Epithelial cell of esophagus (primary cell): ENCODE measurements at places on chromosomes 5 and 9.

DNA sequence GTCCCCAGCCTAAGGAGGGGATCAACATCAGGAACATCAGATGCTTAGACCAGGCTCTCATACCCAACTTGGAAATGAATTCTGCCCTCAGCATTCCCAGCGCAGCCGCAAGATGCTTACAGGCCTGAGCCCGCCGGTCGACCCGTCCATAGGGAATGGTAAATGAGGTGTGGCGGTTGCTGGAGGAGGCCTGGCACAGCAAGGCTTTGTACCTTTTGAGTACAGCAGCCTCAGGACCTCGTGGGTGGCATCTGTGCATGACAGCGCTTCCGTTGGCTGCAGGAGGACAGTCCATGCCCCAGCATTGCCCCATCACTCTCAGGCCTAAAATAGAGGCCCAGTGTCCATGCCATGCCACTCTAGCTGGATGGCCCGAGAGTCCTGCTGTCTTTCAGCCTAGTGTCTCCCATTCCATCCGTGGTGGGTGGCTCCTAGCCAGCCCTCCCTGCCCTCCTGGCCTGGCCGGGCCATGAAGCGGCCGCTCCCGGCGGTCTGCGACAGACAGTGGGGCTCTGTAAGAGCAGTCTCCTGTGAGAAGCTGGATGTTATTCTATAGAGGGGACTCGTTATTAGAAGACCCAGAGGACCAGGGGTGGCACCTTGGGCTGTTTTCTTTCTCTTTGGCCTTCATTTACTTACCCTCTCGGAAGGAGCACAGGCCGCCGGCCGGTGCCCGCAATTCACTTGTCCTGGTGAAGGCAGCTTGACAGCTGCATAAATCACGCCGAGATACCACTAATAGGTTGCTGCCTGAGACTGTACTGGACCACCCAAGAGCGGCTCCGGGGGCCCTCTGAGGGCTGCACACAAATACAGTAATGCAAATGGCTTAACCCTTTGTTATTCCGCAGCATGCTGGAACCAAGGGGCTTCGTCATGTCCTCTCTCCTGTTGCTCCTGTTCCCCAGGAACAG is 223.5 kb upstream of the TUT7 start:
- no peak for DNase-seq

- DNase-seq, result no peak
Measured at GRCh38 chr9:20848490-20848889, 164.4 kb downstream of the FOCAD start.

DNA sequence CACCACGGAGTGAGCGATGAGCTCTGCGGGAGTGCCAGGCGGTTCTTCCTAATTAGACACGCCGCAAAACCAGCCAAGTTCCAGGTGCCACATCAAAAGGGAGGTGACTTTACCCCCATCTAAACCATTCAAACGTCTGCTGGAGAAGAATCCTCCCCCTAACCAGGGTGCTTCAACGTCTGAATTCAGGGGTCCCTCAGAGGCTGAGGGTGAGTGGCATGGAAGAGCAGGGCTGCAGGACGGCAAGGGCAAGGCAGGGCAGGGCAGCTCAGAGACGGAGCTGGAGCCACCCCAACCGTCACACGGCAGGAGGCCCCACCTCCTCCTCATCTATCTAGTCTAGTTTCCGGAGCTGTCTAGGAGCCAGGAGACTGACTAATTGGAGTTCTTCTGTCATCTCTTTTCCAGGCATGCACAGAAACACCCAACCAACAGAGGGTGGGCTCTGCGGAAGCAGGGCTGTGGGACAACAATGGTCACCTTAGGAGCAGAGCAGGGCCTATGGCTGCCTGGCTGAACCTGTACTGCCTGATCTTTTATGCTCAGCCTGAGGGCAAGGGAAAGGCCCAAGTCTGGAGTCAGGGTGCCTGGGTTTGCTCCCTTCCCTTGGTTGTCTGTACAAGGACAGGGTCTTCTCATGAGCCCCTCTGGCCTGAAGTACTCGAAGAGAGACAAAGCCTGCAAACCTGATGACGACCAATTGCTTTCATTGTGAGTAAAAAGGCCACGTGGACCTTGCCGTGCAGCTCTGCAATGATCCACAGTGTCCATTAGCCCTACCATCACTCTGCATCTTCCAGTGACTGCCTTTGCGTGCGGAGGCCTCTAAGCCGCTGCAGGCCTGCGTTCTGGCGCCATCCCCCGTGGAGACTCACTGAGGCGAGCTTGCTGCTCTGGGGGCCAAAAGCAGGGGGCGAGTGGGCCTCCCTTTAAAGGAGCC is 81.0 kb upstream of the SLC25A51 start:
- DNase-seq, result peak; percentile 70

DNA sequence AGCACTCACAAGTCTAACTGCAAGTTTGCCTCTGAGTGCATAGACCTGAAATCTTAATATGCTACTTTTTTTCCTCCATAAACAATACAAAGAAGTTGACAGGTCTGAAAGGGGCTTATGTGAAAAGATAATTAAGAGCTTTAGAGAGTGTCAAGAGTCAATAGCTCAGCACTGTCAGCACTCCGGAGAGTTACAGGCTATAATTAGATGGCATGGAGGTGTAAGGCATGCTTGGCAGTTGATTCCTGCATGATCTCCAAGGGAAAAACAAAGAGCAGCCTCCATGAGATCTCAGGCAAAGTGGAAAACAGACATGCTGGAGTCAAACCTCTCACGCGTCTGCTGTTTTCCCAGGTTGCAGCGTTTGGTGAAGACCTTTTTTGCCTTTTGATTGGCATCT is 468.7 kb downstream of the TLE4 start:
- no peak for DNase-seq

GRCh38 chr5:100828071-100828897 is 74.8 kb downstream of the ST8SIA4 start:
- no peak for DNase-seq

GRCh38 chr5:64773533-64773932 is 4.8 kb downstream of the CWC27 start:
- DNase-seq, result no peak

DNA sequence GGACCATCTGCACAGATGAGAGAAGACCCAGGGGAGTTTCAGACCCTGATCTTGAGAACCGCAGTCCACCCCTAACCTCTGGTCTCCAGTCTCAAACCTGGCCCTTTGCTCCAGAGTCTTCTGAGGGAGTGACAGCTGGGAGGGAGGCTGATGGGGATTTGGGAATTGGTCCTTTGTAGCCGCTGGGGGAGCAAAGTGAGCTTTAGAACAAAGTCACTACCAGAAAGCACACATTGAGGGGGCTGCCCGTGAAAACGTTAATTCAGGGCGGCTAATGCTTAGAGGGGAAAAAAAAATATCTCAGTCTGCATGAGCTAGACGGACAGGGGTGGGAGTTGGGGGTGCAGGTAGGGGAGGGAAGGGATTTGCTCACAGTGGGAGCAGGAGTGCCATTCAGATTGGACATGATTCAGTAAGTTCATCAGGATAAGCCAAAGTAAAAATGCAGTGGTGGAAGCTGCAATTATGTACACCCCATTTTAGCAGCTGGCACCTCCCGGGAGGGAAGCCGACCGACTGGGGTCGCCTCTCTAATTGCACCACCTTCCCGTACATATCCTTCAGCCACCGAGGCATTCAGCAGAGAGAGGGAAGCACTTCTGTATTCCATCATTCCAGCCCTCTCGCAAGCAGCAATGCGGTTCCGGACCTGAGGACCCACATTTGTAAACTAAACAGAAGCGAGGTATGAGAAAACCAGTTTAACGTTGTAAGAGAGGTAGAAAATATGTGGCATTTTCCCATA is 123.4 kb upstream of the RETREG1 start:
- no peak for DNase-seq

DNA sequence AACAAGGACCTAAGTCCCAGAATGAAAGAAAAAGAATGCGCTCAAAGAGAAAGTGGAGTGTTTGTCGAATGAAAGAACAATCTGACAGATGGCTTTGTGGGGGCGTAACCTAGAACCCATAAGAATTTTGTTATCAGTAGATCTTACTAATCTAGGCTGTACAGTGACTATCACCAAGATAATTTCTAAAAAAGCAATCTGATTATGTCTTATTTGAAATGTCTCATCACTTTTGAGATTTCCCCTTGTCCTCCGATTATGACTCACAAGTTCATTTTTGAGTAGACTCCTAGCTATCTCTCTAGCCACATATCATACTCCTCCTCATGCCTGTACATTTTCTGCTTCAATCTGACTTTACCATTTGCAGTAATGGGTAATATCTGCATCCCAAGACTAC is 135.6 kb upstream of the SMARCA2 start:
- DNase-seq, result no peak

DNA sequence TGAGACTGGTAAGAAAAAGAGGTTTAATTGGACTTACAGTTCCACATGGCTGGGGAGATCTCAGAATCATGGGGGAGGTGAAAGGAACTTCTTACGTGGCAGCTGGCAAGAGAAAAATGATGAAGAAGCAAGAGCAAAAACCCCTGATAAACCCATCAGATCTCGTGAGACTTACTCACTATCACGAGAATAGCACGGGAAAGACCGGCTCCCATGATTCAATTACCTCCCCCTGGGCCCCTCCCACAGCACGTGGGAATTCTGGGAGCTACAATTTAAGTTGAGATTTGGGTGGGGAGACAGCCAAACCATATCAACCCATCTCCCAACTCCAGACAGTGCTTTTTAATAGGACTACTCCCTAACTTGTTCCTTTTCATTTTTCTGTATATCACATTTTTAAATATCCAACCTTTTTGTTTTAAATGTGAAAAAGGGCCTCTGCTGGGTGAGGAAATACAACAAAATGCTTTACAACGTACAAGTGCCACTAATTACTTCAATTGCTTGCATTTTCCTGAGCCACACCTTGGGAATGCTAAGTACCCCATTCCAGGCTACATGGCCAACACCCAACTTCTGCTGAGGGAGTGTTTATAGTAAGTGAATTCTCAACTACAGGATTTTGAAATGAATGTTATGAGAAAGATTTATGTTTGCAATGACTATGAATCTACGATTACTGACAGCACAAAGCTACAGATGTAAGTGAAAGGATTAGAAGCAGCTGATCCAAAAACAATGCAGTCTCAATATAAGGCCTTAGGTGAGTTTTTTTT is 294.1 kb upstream of the CD180 start:
- no peak for DNase-seq

DNA sequence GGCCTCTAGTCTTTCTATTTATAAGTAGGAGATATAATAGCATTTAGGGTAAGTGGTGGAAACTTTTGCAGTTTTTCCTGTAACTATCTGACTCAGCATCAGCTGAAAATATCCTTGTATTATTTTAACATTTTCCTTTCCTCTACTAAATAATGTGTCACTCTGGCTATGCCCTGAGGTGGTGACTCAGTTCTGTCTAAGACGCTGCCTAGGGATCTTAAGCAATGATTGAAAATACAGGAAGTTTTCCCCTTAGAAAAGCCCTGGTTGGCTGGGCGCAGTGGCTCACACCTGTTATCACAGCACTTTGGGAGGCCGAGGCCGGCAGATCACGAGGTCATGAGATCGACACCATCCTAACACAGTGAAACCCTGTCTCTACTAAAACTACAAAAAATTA is 9.3 kb upstream of the EDIL3 start:
- peak; percentile 95 for DNase-seq

DNA sequence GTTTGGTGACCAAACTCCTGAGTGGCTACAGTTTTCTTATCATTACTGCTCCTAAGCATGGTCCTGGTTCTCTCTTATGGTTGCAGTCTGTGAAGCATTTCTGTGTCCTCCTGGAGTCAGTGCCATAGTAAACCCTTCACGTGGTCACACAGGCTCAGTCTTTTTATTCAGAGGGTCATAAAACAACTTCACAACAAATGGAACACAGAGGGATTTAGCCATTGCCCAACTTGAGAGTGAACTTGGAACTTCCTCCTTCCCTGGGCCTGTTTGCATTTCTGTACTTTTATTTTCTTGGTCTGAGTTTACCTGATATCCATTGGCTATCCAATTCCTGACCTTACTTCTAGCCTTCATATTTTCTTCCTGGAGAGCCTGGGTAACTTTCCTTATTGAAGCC is 144.9 kb downstream of the CCDC192 start:
- DNase-seq, result no peak

DNA sequence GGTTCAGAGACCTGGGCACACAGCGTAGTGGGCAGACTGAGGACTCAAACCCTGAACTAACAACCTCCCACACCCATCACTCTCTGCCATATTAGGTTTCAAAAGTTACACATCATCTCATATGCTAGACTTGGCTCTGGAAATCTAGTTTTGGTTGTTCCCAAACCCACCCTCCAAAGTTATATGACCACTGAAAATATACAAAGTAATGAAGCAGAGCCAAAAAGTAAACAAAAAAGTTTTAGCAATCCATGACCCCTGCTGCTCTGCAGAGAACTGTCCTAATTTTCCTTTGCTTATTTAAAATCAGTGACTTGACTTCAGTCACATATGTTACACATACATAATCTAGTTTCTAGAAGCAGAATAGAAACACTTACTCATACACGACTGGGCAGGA is 155.6 kb upstream of the TAS2R1 start:
- DNase-seq, result no peak

DNA sequence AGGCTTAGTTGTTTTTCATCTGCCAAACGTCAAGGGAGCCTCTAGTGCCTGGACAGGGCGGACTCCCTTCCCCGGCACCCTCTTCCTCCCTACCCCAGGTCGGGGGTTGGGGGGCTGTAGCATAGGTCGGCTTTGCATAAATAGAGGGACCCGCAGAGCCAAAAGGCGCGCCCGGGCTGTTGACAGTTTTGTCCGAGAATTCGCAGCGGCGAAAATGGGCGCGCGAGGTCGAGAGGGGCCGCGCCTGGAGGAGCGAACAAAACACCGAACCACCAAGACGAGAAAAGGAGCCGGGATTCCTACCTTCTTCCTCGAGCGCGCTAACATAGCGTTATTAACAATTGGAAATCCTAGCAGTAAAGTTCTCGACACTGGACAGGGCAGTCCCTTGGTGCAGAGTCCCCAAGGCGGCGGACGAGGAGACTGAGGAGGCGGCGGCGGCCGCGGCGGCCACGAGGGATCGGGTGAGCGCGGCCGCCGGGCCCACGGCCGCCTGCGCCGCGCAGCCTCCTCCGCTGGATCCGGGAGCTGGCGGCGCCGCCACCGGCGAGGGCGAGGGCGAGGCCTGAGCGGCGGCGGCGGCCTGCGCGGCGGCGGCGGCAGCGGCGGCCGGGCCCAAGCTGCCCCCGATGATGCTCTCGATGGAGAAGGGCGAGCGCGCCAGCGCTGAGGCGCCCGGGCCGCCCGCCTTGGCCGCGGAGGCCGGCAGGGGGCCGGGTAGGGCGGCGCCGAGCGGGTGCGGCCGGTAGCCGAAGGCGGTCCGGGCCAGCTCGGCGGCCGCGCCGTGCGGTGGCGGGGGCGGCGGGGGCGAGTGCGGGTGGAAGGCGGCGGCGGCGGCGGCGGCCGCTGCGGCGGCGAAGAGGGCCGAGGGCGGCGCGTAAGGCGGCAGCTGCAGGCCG is 1.7 kb downstream of the FOXD1 start:
- DNase-seq, result no peak

DNA sequence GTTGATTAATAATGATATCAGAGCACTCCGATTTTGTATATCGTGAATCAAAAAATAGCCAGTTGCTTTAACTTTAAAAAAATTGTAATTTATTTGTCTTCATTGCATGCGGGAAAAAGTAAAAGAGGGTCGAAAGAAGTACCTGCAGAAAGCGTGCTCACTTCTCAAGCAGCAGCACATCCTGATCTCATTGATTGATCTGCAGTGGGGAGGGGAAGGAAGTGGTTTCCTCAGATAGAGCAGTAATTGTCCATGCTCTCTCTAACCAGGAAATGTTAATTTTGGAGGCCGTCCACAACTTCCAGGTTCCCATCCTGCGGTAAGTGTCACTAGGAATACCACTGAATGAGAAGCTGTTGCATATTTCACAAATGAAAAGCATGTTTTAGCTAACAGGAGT is 63.2 kb downstream of the SYK start:
- no peak for DNase-seq

GRCh38 chr9:81776834-81777233 is 87.5 kb upstream of the TLE1 start:
- no peak for DNase-seq
